ENCODE measurements at places on chromosomes 3 and 15.

DNA sequence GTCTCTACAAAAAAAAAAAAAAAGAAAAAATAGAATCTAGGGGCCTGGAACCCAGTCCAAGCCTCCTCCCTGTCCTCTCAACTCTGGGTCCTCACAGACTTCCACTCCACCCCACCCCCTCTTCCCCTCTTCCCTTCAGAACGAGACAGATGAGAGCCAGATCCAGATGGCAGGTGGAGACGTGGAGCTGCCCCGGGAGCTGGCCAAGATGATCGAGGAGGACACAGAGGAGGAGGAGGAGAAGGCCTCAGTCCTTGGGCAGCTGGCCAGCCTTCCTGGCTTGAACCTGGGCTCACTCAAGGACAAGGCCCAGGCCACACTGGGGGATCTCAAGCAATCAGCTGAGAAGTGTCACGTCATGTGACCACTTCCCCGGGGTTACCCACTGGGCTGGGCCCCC, 3.6 kb downstream of the CPLX3 start:
- no peak for DNase-seq

DNA sequence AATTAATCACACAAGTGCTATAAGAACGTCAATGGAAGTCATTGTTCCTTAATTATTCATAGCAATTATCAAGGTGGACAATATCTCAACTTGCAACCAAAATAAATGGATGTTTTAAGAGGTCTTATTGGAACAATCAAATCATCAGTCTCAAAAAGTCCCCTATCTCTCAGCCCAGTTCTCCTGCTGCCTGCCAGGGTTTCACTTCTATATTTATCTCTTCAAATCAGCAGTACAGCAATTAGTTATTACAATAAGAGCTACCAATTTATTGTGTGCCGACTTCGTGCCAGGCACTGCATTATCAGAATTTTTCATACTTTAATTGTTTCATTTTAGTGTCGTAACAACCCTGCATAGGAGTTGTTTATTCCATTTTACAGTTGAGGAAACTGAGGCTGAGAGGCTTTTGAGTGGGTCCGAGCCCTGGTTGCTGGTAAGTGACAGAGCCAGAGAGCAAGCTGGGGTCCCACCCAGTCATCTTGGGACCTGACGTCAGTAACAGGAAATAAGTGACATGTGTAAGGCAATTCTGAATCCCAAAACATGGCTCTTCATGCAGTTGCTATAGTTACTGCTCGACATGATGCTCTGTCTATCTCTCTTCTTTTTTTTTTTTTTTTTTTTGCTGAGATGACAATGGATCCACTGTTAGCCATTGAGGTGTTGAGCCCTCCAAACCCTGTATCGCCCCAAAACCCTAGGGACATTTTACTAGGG, 8.8 kb upstream of the KCTD6 start:
- DNase-seq: no peak

GRCh38 chr3:170323331-170323730, 34.2 kb upstream of the SKIL start:
- DNase-seq: no peak

DNA sequence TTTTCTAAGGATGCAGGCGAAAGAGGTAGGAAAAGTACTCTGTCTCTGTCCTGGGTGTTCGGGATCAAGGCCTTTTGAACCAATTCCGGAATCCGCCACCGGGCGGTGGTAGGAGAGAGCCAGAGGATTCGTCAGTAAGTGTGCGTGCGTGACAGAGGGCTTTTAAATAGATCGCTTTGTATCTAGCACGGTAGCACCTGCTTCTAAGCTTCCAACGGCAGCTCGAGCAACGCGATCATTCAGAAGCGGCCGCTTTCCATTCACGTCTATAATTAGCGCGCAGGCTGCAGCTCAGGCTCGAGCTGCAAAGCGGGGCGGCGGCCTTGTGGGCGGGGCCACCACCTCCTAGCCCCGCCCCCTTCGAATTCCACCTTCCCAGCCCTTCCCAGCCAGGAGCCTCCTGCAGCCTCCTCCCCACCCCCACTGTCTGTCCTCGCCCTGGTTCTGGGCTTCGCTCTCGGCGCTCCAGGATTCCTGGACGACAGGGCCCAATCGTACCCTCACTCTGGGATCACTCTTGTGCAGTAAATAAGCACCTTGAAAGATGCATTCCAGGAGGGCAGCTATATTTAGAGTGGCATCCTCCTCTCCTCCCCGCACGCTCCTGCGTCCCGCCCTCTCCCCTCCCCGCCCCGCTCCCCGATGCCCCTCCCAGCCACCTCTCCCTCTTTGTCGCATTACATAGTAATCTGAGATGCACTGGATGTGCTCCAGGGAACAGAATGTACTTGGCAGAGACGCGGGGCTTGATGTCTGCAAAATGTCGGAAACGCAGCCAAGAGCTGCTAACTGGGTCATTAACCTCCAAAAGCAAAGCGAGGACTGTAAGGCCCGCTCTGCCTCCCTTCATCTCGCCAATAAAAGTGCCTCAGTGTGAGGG, 224.1 kb upstream of the TPRG1 start:
- no peak for DNase-seq

- DNase-seq: no peak
Measured at GRCh38 chr15:93333796-93334195, 244.8 kb upstream of the RGMA start.

DNA sequence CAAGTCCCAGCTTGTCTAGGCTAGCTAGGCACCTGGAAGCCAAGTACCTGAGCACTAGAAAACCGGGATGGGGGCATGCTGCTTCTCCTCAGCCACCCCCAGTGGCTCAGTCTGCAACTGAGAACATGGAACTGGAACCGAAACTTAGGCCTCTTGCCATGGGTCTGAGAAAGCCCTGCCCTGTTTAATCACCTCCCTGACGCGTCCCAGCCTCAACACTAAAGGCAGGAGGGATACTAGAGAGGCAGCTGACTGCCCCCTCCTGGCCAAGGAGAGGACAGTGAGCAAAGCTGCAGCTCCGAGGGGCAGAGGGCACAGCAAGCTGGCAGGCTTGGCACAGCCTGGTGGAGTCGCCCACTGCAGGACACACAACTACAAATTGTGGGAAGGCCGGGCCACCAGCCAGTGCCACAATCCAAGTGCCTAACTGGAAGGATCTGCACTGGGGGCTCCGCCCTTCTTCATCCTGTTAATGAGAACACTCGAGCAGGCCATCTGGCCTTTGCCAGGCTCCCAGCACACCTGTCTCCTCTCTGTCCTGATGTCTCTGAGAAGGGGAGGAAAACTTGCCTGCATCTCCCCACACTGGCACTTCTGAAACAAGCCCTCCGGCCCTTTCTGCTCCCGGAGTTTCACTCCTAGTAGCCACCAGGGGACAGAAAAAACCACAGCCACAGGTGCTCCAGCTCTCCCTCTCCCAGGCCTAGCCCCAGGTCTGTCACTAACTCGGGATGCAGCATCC, 53.7 kb downstream of the BDH1 start:
- DNase-seq: no peak

GRCh38 chr15:22227411-22228100, 147.2 kb downstream of the OR4M2 start:
- DNase-seq: no peak

DNA sequence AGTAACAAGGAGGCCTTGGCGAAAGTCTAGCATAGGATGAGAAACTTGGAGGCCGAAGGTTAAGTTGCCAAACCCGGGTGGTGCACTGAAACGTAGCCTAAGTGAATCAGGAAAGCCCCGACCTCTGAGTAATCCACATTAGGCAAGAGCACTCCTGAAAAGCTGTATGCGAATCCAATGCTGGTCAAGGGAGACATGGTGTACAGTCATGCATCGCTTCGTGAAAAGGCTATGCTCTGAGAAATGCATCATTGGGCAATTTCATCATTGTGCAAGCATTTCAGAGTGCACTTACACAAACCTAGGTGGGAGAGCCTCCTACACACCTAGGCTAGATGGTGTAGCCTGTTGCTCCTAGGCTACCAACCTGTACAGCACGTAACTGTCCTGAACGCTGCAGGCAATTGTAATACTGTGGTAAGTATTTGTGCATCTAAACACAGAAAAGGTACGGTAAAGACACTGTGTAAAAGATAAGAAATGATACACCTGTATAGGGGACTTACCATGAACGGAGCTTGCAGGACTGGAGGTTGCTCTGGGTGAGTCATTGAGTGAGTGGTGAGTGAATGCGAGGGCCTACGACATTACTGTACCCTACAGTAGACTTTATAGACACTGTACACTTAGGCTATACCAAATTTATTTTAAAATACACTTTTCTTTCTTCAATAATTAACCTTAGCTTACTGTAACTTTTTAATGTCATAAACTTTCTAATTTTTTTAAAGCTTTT, 222.5 kb downstream of the SHQ1 start:
- DNase-seq: no peak

DNA sequence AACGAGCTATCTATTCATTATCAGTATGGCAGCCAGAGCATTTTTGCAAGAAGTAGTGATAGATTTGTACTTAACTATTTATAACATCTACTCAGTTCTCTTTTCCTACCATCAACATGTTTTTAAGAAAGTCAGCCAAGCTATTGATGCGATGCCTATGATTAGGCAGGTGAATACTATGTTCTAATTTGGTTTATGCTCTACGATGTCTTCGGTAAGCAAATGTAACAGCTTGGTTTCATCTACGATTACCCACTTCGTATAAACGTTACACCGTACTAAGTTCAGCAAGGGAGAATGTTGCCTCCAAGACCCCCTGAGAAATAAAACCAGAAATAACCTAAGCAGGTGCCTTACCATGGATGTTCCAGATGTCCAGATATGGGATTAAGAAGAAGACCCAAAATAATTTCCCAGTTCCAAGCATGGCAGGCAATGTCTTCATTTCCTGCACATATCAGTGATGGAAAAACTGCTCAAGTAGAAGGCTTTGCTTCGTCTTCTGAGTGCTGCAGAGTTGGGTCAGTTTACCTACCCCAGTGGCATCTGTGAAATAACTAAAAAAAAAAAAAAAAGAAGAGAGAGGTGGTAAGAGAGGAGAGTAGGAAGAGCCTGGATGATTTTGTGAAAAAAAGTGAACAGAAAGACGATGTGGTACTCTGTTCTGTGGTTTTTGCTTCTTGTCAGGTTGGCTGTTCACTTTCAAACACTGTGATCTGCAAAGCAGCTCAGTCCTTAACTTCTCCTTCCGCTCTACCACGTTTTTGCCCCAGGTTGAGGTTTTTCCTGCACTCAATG, at the start of gene BTLA:
Gene BTLA (minus strand): TSS at position 559 of the 798 bp plus-strand sequence. CDS start 114 bp downstream, at position 445.
- DNase-seq: peak; percentile 42

DNA sequence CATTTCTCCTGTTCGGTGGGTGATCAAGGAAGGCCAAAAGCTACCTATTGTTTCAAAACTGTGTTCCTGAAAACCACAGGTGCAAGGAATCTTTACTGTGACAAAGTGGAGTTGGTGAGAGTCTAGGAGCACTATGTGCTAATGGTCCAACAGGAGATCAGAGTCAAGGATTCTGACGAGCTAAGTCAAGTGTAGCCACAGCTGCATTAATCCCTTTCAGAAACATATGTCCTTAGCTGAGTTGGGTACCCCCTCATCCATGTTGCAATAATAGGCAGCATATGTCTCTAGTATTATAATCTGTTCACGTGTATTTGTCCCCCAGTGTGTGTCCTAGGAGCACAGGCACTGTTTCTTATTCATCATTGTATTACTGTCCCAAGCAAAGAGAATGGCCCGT, 1.7 kb downstream of the VPS39 start:
- DNase-seq: no peak

DNA sequence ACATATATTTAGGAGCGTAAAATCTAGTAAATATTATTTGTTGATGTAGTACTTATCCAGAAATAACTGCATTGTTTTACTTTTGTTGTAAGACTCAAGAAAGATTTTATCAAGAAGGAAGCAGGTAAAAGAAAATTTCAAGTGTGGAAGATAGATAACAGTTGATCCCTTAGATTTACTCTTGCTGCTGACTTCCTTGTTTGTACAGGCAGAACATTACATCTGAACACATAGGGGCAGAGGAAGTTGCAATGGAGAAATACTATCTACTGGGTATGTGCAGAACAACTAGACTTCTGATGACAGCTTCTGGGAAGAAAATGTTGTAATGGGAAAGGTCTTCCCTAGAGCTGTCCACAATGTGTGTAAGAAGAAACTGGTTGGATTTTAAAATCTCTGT, 350.6 kb downstream of the NLGN1 start:
- no peak for DNase-seq

GRCh38 chr3:72748659-72749058, 99.6 kb downstream of the SHQ1 start:
- DNase-seq: no peak

- no peak for DNase-seq
Measured at GRCh38 chr15:94004697-94005096, 226.7 kb upstream of the MCTP2 start.

- DNase-seq: no peak
Measured at GRCh38 chr3:189572249-189572648, 58.9 kb upstream of the TP63 start.

GRCh38 chr15:92928225-92928750, 28.2 kb downstream of the CHD2 start:
- no peak for DNase-seq

DNA sequence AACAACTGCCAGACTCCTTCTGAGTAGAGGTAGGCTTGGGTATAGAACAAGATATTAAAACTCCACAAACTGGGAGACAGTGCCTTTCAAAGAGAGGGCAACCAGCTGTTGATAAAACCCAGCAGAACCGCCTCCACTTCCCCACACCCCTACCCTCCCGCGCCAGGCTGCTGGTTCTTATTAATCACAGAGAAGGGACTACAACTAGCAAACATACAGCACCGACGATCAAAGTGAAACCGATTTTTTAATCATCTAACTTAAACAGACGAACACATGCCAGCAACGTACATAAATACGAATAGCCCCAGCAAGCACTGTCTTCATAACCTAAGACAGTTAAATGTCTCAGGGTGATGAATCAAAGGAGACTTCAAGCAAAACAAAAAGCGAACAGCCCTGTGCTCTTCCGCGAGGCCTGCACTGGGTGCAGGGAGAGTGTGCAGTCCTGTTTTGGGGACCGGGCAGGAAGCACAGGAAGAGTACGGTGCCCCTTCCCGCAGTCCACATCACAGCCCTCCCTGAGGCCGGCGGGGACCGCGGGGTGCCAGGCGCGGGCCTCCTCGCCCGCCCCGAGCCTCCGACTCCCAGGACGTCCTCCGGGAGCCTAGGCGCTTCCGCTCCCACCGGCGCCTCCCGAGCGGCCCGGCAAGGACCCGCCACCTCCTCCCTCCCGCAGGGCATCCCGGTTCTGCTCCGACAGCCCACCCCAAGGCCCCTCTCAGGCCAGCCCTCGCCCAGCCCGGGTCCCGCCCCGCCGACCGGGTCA, 75.1 kb upstream of the VGLL4 start:
- peak; percentile 32 for DNase-seq

DNA sequence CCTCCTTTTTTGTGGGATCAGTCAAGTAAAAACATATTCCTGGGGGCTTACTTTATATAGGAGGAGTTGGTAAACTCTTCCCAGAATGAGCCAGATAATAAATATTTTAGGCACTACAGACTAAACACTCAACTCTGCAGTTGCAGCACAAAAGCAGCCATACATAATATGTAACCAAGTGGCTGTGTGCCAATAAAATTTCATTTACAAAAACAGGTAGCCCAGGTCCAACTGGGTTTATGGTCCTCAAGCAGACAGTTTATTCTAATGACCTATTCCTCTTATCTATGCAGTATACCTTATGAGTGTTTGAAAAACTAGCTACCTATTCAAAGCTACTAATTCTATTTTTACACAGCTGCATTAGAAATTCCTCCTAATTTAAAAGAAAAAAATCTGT, 61.8 kb downstream of the FAIM start:
- DNase-seq: no peak

Measured in CD4-positive, alpha-beta memory T cell (primary cell).